ENCODE measurements at places on chromosomes 5 and 9.

GRCh38 chr9:90287567-90288274 lies 354.9 kb downstream of the DIRAS2 start:
- no peak for DNase-seq

DNA sequence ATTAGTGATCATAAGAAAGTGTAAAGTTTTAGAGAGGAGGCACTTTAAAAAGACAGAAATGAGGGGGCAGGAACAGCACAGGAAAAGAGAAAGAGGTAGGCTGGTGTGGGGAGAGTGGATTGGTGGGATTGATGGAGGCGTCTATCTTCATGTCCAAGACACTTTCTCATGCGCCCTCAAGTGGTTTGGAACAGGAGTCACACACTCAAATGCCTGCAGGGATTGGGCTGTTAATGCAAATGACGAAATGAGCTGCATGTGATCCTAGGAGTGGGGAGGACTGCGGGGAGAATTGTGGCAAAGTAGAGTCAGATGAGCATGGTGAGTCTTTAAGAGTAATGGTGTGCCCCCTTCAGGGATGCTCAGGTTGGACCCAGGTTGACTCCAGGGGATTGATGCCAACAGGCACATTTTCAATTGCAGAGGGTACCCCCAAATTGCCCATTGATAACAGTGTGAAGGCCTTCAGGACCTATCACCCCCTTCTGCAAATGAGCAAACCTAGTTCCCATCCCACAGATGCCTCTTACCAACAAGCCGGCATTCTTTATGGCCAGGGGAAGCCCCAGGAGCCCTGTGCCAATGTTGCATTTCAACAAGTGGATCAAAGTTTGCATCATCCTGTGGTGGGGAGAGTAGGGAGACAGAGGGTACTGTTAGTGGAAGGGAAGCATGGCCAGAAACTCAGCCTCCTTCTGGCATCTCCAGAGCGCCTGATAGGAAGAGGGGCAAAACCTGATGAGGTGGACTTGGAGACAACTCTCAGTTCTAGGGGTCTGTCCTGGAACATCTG lies 5.3 kb downstream of the SLC36A3 start:
- DNase-seq: peak; percentile 18

DNA sequence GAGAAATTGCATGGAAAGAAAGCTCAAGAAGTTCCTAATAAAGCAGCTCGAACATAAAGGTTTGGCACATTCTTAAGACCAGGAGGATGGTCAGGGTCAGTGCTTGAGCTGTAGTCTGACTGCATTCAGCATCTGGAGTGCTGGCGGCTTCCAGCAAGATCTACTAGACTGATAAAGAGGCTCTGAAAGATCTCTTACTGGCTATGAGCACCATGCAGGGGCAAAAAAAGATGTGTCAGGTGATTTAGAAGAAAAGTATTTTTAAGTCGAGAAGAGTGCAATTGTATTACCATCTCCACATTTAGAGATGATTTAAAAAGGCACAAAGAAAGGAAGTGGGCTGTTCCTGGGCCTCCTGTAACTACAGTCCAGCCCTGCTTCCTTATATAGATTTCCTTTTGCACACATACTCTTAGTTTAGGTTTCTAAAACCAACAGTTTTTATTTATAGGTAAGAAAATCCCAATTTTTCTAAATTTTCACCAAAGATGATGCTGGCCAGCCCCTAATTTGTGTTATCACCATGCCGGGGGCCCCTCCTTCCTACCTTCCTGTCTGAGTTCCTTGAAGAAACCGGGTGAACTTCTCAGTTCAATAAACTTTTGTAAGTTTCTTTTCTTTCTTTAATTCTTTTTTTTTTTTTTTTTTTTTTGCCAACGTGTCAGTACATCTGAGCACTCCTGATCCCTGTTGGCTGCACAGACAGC lies 65.9 kb upstream of the PLPP1 start:
- no peak for DNase-seq

DNA sequence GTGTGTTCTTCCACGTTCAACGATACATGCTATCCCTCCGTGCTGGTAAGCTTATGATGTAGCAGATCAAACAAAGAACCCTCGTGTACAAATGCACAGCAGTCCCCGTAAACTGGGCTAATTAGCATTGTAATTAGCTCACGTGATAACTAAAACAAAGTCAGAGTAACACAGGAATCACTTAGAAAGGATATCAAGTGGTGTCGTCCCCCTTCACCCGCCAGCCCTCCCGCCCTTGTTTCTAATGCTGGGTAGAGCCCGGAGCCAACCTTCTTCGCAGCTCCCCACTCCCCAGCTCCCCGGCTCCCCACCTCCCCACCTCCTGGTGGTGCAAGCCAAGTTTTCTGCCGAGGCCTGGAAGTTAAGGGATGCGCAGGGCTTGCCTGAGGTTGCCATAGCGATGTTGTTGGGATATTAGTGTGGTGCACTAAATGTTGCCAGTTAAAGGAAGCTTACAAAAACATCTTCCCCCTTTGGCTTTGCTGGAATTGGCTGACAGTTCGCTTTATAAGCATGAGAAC lies 357.9 kb upstream of the CCNH start:
- DNase-seq: no peak

- DNase-seq: no peak
Observed at GRCh38 chr5:7930011-7930410, 61.1 kb downstream of the MTRR start.

GRCh38 chr9:96779089-96779488 lies 1.2 kb upstream of the ZNF510 start:
- DNase-seq: no peak

- DNase-seq: no peak
Observed at GRCh38 chr9:5720151-5720550, 91.2 kb downstream of the RIC1 start.

- DNase-seq: no peak
Observed at GRCh38 chr5:15904899-15905830, 274.4 kb downstream of the MARCHF11 start.

DNA sequence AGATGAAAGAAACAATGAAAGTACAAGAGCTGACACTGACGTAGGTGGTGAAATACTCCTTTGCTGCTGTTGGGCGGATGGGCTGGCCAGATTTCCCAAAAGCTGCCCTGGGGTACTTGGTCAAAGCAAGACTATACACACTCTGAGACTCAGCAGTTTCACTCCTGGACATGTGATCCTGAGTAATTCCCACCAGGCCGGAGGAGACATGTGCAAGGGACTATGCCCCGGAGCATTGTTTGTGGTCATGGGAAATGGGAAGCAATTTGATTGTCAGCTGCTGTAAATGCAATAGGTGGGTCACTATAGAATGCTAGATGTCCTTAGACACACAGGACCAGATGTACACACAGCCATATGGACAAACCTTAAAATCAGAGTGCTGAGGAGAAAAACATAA lies 116.1 kb downstream of the DCP2 start:
- DNase-seq: no peak

- DNase-seq: no peak
Observed at GRCh38 chr5:33474931-33475499, 34.2 kb downstream of the TARS1 start.

DNA sequence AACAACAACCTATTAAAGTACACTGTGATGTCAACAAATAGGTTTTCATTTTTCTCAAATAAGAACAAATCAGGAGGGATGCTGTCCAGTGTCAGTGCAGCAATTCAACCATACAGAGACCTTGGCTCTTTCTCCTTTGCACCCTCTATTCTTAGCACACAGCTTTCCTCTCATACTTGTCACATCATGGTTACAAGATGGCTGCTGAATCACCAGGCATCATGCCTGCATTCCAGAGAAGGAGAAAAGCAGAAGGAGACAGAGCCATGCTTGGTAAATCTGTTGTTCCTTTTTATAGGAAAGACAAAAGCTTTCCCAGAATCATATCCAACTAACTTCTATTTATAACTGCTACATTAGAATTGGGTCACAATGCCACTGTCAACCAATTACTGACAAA lies 124.7 kb upstream of the VLDLR start:
- no peak for DNase-seq

DNA sequence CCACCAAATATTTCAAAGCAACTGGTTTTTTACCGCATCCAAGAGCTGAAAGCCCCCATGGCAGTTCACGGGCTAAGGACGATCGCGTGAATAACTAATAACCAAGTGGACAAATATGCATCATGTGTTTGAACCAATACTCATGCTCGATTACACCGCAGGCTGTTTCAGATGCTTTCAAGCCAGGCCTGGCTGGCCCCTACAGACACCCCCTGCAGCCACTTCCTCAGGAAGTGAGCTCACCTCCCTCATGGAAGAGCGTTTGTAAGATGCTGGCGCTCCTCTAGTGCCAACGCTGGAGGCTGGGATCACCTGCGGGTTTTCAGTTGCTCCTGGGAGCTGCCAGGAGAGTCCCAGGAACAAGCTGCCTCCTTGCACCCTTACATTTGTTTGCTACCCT lies 53.9 kb upstream of the PTCH1 start:
- no peak for DNase-seq

DNA sequence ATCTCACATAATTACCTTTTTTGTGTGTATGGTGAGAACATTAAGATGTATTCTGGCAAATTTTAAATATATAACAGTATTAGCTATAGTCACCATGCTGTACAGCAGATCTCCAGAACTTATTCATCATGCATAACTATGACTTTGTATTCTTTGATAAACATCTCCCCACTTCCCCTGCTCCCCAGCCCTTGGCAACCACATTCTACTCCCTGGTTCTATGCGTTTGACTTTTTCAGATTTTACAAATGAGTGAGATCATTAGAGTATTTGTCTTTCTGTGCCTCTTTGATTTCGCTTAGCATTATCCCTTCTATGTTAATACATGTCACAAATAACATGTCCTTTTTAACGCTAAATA lies 49.4 kb downstream of the SMC2 start:
- DNase-seq: no peak

DNA sequence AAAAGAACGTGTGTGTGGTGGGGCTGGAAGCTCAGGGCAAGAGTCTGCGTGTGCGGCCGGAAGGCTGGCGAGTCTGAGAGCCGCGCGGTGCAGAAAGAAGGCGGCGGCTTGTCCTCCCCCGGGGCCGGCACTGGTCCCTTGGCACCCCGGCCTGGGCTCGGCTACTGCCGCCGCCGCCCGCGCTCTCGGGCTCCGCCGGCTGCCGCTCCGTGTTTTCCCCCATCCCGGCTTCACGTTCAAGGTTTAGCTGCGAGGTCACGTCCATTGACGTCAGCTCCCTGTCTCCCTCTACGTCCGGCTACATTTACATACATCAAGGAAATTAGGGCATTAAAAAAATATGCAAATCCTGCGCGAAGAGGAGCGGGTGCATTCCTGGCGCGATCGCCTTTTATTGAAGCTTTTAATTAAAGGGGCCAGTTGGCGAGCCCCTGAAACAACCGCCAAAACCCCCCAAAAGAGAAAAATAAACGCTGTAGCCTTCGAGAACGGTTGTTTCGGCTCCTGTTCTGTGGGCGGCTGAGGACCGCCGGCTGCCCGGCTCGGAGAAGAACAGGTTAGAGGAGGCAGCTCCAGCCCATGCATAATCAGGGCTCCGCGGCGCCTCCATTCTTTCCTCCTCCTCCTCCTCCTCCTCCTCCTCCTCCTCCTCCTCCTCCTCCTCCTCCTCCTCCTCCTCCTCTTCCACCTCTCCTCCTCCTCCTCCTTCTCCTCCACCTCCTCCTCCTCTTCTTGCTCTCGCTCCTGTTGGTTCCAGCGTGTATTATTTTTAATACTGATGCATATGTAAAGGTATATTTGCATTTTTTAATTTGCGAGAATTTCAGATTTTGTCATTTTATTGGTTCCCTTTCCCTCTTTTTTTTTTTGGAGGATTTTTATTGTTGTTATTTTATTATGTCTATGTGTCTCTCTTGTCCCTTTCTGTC lies 207.0 kb downstream of the MEF2C start:
- peak; percentile 71 for DNase-seq

DNA sequence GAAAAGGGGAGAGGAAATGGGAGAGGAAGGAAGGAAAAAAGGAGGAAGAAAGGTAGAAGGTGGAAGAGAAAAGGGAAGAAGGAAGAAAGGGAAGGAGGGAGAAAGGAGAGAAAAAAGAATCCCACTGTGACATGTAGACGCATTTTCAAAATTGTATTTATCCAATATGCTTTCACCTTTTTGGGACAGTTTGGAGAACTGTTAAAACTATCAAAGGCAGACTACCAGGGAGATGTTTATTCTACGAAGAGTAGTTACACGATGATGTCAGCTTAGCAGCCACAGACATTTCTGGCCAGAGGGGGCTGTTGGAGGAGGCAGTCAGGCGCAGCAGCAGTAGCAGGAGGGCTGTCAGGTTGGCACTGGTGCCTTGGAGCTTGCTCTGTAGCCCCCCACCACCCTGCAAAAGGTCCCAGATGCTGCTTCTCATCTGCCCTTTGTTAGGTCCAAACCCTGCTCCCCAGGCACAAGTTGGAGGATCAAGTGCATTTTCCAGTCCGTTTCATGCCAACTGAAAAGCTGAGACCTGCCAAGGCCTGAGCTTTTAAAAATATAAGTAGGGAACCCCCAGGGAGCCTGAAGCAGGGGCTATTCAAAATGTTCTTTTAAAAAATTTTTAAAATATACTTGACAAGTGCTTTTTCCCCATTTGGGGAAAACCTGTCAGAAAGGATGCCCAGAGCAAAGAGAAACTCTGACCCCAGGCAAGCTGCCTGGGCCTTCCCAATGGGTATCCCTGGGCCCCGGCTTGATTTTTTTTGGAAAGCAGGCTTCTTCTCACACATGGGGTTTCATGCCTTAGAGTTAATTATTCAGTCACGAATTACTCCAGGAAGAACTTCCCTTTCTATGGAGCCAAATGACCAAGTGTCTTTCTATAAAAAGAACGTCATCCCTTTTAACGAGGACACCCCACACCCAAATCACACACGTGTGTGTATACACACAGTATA lies 203.3 kb downstream of the SLIT3 start:
- DNase-seq: no peak

- DNase-seq: no peak
Observed at GRCh38 chr5:172170251-172170701, 17.7 kb downstream of the STK10 start.

GRCh38 chr5:61621202-61621650 lies 289.2 kb downstream of the ZSWIM6 start:
- no peak for DNase-seq

All from germinal center (tissue), 1 donor.